ENCODE measurements at places on chromosomes 7 and 10.

DNA sequence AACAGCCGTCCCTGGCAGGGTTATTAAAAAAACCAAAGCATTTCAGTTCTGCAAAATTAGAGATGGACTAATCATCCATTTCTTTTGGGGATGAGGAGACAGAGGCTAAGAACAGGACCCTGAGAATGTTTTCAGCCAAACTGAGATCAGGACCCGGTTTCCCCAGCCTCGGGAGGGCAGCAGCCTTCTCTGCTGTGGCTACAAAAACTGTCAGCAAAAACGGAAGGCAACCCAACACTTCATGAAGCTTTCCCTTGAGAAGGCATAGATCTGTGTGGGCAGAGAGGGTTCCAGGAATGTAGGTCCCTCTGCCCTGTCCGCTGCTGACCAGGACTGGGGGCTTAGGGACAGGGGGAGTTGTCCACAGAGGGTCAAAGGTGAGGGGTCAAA lies 313.5 kb downstream of the TCERG1L start:
- DNase-seq, result no peak

- DNase-seq, result no peak
These were observed 65.9 kb downstream of the BBS9 start for GRCh38 chr7:33195264-33195663.

GRCh38 chr10:61618388-61618961 lies 44.3 kb upstream of the CABCOCO1 start:
- no peak for DNase-seq

- DNase-seq, result no peak
These were observed 4.6 kb downstream of the ARPC1B start for GRCh38 chr7:99379043-99379577.

GRCh38 chr7:36096460-36097095 lies 56.5 kb upstream of the EEPD1 start:
- no peak for DNase-seq

DNA sequence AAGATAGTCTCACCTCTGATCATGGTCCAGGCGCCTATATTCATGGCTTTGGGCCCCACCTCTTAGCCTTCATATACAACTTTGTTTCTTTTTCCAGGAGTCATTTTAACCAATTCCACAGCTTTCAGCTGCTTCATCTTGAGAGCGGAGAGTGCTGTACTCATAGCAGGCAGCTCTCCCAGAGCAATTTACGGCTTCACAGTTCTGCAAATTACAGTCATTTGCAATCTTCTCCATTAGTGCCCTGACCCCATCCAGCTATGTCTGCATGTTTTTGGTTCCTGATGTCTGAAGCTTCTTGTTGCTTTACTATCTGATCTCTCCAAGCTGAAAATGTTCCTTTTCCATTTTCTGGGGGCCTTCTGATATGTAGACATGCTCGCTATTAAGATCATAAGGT lies 18.0 kb upstream of the MEST start:
- DNase-seq, result no peak

GRCh38 chr7:147012666-147013065 lies 896.1 kb downstream of the CNTNAP2 start:
- DNase-seq, result no peak

DNA sequence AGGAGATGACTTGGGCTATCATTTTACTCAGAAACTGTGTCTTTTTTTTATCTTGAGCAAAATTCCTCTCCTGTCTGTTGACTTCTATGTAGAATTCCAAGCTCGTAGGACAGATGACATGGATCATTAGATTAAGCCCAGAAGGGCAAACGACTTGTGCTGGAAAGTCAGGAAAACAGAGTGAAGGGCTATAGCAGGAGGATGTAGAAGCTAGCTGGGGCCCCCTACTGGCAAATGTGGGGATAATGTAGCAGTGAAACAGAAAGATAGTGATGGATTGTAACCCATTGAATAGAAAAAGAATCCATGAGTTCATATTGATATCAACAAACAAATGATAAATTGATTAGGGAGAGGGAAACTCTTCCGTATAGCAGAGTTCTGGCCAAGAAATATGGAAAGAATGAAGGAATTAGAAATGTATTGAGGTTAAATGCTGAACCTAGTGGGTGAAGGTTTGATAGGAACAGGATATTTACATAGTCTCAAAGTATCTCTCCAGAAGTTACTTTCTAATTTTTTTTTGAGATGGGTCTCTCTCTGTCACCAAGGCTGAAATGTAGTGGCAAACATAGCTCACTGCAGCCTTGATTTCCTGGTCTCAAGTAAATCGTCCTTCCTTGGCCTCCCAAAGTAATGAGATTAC lies 103.6 kb downstream of the LYZL1 start:
- DNase-seq, result peak; percentile 33

- DNase-seq, result no peak
These were observed 33.8 kb downstream of the GPR22 start for GRCh38 chr7:107503687-107504086.

DNA sequence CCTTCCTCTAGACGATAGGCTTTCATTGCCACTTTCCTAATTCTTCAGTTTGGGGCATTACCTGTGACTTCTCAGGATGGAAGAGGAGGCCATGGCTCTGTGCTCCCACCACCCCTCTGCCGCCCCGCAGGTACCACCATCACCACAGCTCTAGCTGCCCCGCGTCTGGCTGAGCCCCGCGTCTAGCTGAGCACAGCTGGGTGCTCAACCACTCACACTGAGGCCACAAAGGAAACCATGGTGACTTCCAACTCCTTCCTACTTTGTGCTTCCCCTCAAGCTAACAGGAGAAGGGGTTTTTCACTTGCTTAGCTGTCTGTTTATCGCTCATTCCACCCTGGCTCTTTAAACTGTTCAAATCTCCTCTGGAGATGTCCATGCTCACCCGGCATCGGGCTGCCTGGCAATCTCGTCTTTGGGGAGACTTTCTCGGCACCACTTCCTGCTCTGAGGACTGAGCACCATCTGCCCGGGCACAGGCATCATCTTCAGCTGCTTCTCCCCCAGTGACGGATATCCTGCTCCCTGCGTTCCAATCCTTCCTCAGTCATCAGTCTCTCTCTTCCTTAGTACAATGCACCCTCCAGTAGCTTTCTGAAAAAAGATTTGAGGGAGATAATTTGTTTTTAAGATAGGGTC lies 59.4 kb downstream of the MAD1L1 start:
- DNase-seq, result no peak

DNA sequence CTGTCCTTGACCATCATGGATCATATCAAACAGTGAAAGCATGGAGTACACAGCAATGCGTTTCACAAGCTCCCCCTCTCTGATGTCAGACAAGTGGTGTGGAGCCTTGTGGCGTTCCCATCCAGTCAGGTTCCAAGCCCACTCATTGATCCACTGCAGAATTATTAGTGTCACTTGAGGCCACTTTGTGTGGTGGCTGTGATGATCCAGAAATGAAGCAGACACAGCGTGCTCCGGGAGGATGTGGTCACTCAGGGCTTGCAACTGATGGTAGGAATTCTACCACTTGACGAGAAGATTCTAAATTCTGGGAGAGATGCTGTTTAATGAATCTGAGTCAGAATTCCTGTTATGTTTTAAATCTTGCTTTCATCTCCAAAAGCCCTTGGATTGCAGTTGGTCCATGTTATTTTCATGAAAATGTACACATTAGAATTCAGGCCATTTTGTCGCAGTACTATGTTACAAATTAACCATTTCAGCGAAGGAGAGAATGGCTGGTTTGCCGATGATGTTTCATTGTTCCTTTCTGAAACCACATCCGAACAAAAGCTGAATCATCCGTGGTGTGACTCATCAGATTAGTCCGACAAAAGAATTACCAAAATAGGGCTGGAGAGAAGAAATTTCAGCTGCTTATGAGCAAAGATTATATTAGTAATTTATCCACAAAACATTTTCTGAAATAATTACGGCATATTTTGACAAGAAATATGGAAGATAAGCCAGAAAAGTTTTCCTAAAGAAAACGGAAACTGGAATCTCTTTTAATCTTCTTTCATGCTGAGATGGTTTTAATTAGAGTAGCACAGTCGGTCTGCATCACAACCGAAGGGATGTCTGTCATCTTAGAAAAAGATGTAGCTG lies 48.1 kb downstream of the INSYN2A start:
- DNase-seq, result peak; percentile 94

DNA sequence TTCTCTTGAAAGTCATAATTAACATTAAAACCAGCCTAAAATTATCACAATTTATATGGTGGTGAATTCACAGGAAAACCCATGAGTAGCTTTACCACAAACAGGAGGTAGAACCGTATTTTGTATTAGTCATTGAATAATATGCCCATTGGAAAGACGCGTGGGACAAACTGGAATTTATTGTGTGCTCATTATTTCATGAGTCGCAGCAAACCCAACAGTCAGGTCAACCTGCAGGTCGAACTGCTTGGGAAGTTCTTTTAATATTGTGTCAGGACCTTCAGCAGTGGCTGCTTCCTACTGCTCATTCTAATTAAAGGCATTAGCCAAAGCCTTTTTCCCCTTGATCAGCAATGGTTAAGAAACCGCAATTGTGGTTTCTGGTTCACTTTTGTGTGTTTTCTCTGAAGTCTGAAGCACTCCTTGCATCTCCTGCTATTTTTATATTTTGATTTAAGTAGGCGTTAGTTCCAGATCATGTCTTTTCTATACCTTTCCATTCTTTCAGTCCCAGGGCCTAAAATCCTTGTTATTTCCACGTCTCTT lies 100.1 kb downstream of the RAB11FIP2 start:
- no peak for DNase-seq

- peak; percentile 29 for DNase-seq
These were observed 99.1 kb downstream of the SND1 start for GRCh38 chr7:127751062-127751461.

DNA sequence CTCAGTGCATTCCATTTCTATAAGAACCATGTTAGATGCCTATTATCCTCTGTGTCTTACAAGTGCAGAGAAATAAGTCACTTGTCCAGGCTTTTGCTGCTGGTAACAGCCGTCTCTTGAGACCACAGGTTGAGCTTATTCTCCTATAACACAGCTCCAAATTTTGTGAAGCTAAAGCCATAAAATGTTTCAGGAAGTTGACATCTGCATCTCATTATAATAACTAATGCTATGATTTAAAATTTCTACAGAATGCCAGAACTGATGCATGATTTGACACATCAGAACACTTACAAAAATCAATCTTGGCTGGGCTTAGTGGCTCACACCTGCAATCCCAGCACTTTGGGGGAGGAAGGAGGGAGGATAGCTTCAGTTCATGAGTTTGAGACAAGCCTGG lies 986.9 kb downstream of the TYW1 start:
- DNase-seq, result no peak

- no peak for DNase-seq
These were observed 11.8 kb upstream of the MIOS start for GRCh38 chr7:7554649-7555575.

Data from ACHN (cell line).